GM12892 (cell line): ENCODE measurements at places on chromosomes 1 and 21.

DNA sequence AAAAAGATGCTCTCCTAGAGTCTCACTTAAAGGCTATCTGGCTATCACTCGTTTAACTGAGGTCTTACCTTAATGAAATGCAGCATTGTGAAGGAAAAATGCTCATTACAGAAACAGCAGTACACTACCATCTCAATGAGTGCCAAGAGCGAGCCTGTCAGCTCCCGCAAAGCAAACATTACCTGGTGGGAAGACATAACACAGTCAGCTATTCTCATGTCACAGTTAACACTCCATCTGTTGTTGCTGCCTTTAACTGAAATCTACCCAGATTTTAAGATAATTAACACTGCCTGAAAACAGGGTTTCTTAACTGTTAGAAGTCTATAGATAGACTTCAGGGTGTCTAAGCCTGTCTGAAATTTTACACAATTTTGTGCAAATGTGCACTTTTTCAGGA lies 39.1 kb downstream of the PCSK9 start:
- DNase-seq, result no peak

- no peak for DNase-seq
Observed at GRCh38 chr1:243301059-243301458, 45.2 kb downstream of the SDCCAG8 start.

DNA sequence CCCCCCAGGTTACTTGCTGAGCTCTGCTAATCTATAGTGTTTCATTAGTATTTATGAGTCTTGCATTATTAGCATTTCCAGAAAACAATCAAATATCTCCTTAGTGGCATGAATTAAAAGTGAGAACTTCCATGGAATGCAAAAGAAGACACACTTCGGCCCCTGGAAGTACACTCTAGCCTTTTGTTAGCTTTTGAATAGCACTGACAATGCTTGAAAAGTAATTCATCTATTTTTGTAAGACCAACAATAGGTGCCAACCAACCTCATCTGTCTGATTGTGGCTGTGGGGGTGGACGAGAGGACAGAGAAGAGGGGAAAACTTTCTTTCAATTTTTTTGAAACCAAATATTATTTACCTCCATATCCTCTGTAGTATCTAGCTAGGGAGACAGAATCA lies 27.8 kb downstream of the KIAA0040 start:
- DNase-seq, result no peak

GRCh38 chr1:222813866-222814535 lies 838 bp upstream of the DISP1 start:
- DNase-seq, result no peak

- DNase-seq, result no peak
Observed at GRCh38 chr21:42467140-42467983, 28.7 kb downstream of the RSPH1 start.

GRCh38 chr1:214331180-214331579 lies 50.2 kb downstream of the SMYD2 start:
- DNase-seq, result no peak

- DNase-seq, result no peak
Observed at GRCh38 chr1:222896630-222897526, 82.0 kb downstream of the DISP1 start.

GRCh38 chr1:158019171-158019868 lies 25.9 kb downstream of the KIRREL1 start:
- DNase-seq, result no peak

DNA sequence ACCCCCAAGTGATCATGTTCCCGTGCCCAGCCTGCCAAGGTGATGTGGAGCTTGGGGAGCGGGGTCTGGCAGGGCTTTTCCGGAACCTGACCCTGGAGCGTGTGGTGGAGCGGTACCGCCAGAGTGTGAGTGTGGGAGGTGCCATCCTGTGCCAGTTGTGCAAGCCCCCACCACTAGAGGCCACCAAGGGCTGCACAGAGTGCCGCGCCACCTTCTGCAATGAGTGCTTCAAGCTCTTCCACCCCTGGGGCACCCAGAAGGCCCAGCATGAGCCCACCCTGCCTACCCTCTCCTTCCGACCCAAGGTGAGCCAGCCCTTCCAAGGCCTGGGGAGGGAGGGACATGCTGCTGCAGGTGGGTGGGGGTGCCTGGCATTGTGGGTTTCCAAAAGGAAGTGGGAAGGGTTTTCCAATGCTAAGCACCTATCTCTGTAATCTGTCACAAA lies 2.3 kb downstream of the TRIM46 start:
- DNase-seq, result no peak

DNA sequence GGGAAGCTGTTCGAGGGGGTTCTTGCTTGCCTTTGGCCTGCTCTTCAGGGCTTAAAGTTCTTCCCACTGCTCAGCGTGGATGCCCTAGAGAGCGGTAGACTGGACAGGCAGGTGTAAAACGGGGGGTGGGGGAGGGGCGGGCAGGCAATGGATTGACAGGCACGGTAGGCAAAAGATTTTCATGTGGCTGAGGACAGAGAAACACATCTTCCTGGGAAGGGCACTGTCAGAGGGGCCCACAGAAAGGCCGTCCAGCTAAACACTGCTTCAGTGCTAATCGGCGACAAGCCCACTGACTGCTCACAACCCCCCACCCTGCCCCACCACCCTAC lies 412 bp downstream of the ABCA4 start:
- no peak for DNase-seq

GRCh38 chr1:100354971-100355394 lies 2.7 kb downstream of the CDC14A start:
- DNase-seq, result no peak

DNA sequence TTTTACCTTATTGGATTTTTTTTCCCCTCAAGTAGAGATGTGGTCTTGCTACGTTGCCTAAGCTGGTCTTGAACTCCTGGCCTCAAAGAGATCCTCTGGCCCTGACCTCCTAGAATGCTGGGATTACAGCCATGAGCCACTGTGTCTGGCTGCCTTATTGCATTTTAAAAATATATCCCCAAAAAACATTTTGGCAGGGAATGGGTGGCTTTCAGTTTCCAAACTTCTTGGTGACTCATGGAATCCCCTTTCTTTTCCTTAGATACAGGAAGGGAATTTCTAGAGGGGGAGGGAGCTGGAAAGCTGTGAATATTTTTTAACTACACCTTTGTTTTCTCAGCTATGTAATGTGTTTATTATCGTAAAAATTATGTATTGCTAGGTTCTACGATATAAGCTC lies 73.3 kb downstream of the SNRPE start:
- no peak for DNase-seq

GRCh38 chr1:116874733-116875249 lies 34.9 kb upstream of the PTGFRN start:
- DNase-seq, result no peak

DNA sequence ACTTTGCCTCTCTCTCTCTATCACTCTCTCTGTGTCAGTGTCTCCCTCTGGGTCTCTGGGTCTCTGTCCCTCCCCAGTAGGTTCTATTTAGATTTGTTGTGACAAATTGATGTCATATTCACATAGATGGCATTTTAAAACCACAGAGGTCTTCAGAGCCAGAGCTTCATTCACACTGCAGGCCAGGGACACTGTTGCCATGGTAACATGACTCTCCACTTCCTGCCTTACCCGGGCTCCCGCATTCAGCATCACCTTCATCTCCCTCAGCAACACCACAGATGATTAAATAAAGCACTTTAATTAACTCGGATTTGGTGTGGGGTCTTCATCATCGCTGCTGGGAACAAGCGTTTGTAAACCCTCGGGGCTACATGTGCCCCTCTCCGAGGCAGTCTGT lies 132.6 kb downstream of the ETS2 start:
- DNase-seq, result no peak

GRCh38 chr1:20138961-20139550 lies at the start of gene PLA2G2F:
TSS of gene PLA2G2F (plus strand) at chr1:20139323. CDS start at chr1:20139428, 105 bp downstream.
- no peak for DNase-seq

DNA sequence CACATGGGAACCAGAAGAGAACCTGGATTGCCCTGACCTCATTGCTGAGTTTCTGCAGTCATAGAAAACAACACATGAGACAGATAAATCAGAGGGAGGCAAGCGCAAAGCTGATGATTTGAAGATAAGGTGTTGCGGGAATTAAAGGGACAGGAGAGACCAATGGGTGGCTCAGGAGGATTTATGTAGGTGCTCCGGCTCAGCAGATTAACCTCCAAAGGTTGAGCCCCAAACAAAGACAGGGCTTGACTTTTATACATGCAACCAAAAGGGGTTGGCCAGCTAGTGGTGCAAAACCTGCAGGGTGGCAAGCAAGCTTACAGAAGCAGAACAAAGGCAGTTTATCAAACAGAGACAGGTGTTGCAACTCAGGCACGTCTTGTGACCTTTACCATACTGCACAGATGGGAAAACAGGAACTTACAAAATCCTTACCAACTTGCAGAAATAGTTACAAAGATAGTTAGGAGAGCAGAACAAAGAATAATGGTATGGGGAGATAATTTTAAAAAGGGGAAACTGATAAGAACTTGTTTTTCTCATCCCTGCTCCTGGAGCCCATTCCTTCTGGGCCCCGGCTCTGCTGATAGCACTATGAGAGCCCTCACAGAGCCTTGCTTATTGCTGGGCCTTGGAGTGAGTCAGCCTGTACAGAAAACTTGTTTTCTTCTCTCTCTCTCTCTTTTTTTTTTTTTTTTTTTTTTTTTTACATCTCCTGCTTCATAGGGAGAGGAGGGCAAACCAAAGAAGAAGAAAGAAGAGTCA lies 93.6 kb downstream of the SNRPE start:
- no peak for DNase-seq
